ENCODE measurements at places on chromosomes 11 and 22. TPM values are rescaled to one million over a fixed set of nuclear protein-coding genes. Genes with fewer than 3 reads are reported as not detected.

Gene SCUBE2
- 31.3 TPM for polyA plus RNA-seq

Gene KBTBD3
- 3.5 TPM for polyA plus RNA-seq

Gene EMID1
- 7.5 TPM for polyA plus RNA-seq

Gene ZNRF3
- 9.7 TPM for polyA plus RNA-seq

Gene CEP57
- 50.0 TPM for polyA plus RNA-seq

Gene PNPLA5
- polyA plus RNA-seq = not detected

- DNase-seq = no peak
Observed at GRCh38 chr22:43776081-43776670, 35.9 kb downstream of the EFCAB6 start.

- no peak for DNase-seq
Observed at GRCh38 chr11:72688929-72689328, 14.7 kb upstream of the PDE2A start.

GRCh38 chr11:43124272-43124935 is 187.4 kb upstream of the API5 start:
- DNase-seq = no peak

DNA sequence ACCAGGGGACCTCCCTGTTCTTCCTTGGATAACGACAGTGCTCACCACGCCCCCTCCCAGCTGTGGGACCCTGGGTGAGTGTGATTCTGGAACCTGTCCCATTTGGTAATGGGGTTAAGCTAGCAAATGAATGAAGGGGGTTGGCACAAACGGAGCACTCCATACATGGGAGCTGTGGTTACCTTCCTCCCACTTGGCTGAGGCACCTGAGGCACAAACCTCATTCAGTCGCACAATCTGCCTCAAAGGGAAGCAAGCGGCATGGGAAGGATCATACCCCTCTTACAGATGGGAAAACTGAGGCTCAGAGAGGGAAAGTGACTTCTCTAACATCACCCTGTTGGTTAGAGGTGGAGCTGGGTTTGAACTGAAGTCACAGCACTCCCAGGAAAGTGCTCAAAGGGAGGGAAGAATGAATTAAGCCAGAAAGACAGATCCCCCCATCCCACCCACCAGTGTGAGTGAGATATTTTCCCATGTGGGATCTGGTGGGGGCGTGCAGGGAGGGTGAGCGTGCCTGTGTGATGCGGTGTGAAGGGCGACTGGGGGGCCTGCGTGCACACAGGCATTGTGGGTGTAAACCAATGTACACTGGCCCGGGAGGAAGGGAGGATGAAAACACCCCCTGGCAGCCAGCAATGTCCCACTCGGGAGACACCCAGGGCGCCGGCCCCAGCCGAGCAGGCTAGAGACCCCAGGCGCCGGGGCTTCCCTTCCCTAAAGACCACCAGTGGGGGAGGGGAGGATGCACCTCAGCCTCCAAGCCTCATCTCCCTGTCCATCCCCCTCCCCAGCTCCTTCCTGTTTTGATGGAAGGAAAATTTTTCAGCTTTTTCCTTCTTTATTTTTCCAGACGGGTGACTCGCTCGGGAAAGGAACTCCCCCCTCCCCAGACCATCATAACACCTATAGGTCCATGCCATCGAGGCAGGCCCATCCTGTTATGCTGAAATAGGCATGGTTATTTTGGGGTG is 8.0 kb upstream of the PDGFB start:
- no peak for DNase-seq

GRCh38 chr11:61727401-61727811 is 25.0 kb upstream of the MYRF start:
- no peak for DNase-seq

DNA sequence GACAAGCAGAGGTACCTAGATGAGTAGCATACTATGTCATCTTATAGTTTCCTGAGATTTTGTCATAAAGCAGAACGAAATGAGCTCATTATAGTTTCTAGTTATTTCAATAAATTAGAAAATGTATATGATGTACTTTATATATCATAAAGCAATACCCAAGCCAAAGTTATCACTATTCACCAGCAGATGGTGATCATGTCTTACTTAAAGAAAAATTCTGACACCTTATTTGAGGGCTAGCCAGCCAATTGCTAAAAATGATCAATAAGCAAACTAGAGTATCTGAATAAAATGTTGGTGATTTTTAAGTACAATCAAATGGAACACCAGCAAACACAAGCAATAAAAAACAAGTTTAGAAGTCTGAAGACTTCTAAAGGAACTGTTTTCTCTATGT is 44.1 kb downstream of the RSF1 start:
- no peak for DNase-seq

DNA sequence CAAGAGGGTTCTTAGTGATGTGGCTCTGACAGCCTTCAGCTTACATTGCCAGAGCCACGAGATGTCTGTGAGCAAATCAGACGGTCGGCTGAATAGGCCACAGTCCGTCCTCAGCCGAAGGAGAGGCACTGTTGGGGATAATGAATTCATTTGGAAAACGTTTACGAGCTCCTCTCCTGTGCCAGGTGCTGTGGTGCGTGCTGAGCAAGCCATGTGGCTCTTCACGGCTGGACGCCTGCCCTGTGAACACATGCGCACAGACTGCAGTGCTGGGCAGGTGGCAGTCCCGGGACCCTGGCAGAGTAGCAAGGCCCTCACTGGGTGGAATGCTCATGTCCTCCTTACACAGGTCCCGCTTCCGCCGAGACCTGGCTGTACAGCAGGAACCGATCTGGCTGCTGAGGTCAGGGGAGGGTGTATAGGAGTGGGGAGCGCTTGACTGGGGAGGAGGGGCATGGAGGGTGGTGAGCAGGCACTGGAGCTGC is 6.8 kb downstream of the TBC1D22A start:
- no peak for DNase-seq

DNA sequence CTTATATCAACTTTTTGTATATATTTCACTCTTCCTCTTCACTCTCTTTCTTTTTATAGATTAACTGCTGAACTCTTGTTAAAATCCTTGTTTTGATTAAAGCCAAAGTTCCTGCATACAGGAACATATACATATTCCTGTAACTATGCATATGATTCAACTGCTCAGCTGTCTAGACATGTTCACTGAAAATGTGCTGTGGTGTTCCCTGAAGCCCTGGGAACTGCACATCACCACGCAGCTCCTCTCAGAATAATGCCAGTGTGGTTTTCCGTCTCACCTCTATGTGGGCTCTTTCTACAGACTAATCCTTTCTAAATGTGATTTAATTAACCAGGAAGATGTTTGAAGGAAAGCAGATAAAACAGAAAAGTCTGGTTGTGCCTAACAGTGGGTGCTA is 25.6 kb upstream of the MMP12 start:
- DNase-seq = no peak

DNA sequence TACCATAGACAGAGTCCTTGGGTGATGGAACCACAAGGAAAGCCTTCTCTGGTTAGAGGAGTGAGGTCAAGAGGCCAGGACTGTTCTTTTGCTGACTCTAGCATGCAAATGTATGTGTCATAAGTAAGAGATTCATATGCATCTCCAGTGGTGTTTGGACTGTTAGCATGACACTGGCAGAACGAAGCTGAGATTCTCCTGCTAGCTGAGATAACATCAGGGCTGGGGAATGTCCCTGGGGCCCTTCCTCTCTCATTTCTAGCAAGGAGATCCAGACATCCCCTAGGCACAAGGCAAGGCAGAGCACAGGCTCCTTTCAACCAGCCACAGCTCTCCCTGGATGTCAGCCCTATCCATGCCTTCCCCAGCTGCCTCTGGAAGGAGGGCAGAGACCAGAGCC is 711.3 kb downstream of the OPCML start:
- no peak for DNase-seq

DNA sequence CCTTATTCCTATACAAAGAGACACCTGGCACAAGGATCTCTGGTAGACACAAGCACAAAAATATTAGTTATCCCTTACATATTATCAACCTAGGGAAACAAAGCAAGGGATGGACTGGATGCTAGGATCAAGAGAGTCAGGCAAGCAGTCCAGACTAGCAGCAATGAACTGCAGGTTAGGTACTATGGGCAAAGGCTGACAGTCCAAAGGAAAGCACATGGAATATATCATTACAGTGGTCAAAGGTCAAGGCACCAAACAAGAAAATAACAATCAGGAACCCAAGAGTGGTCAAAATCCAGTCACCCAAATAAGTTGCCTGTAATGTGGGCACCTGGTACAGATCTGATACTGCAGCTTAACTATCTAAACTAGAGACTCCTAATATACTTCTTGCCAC is 77.7 kb downstream of the TTC28 start:
- no peak for DNase-seq

Measured in forelimb muscle (tissue), 1 donor.